ENCODE measurements at places on chromosomes 16 and 17. TPM values are rescaled to one million over a fixed set of nuclear protein-coding genes. Genes with fewer than 3 reads are reported as not detected.

The HSBP1 gene
- 67.7 TPM for total RNA-seq

The NTN1 gene
- total RNA-seq: 0.07 TPM

The CEP295NL gene
- not detected for total RNA-seq

The FXR2 gene
- total RNA-seq: 30.3 TPM

The SCRN2 gene
- 24.9 TPM for total RNA-seq

Measured in T-helper 2 cell treated with Interferon-gamma antibody and Interleukin-4, amounts not matched to agents 100 ng/mL and 5 ng/mL, for 36 hours (primary cell).